ENCODE measurements at places on chromosomes 12 and 14. TPM values are rescaled to one million over a fixed set of nuclear protein-coding genes. Genes with fewer than 3 reads are reported as not detected.

- no peak for DNase-seq
These were observed 1785.1 kb upstream of the FLRT2 start for GRCh38 chr14:83744891-83745290.

- no peak for DNase-seq
These were observed 22.3 kb upstream of the TDRD9 start for GRCh38 chr14:103905842-103906456.

- DNase-seq = no peak
These were observed 21.8 kb downstream of the WNK1 start for GRCh38 chr12:774051-774614.

- DNase-seq = peak; percentile 81
These were observed 22.8 kb upstream of the CEBPE start for GRCh38 chr14:23141706-23142444.

GRCh38 chr14:30410986-30411385 lies 148.0 kb upstream of the G2E3 start:
- DNase-seq = no peak

- no peak for DNase-seq
These were observed 501 bp upstream of the HSP90B1 start for GRCh38 chr12:103929784-103930033.

Gene FKBP4
- total RNA-seq = 43.1 TPM

Gene RNASE1
- 140 TPM for total RNA-seq

Gene JPH4
- total RNA-seq = 9.2 TPM

Gene P2RX2
- total RNA-seq = not detected

Gene CFAP54
- 0.58 TPM for total RNA-seq

Gene TAS2R10
- 0.46 TPM for total RNA-seq

Gene NFE2
- 0.37 TPM for total RNA-seq

Gene DLGAP5
- 0.69 TPM for total RNA-seq

Gene AMIGO2
- 63.8 TPM for total RNA-seq

Gene INSM2
- total RNA-seq = 0.11 TPM

All from ovary (tissue), 10 donors.